Skeletal muscle cell (primary cell): ENCODE measurements at places on chromosomes 7 and 10.
A peak's percentile ranks its signal among the peaks of the same experiment; 100 is the strongest.

- DNase-seq, result no peak
These were observed 13.1 kb downstream of the PIP4K2A start for GRCh38 chr10:22701132-22701826.

DNA sequence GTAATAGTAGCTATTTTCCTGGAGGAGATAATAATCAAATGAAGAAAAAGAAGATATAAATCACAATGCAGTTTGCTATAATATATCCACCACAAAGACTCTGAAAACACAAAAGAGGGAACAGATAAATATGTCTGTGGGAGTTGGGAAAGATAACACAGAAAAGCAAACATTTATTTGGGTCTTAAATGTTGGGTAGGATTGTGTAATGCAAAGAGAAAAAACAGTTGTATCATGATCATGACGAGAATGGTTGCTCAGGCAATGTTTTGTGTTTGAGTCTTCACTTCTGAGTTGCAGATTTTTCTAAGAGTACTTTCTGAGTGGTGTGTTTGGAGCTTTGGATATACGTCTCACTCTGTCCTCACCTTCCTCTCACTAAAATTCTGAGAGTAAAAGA is 437.5 kb downstream of the TFEC start:
- no peak for DNase-seq

DNA sequence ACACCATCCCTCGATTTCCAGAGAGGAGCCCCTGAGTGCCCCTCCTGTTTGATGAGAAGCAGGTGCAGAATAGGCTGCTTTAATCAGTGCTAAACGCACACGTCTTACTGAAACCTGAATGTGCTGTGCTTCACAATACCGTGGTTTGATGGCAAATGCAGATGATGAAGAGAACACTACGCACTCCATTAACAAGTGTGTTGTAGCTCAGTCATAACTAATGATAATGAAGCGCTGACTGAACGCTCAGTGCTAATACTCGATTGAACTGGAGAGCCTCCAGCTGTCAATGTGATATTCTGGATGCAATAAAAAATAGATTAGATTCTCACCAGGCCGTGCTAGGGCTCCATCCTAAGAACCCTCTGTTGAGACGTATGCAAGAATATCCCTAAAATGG is 279.7 kb upstream of the PLPP4 start:
- DNase-seq, result no peak

DNA sequence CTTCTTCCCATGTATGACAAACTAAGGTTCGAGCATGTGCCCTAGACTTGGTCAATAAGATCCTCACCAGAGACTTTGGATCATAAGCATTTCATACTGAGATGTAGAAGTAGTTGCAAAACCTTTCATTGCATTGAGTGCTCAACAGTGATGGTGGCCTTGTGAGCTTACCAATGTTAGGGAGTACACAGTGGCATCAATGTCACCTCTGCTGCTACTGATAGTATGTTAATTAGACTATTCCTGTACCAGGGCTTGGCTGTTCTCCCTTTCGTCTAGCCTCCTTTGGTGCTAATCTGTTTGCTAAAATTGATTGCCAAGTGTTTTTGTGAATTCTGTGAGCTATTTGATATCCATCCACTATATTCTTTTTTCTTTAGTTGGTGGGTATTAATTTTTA is 264.5 kb upstream of the SEMA3C start:
- DNase-seq, result no peak

DNA sequence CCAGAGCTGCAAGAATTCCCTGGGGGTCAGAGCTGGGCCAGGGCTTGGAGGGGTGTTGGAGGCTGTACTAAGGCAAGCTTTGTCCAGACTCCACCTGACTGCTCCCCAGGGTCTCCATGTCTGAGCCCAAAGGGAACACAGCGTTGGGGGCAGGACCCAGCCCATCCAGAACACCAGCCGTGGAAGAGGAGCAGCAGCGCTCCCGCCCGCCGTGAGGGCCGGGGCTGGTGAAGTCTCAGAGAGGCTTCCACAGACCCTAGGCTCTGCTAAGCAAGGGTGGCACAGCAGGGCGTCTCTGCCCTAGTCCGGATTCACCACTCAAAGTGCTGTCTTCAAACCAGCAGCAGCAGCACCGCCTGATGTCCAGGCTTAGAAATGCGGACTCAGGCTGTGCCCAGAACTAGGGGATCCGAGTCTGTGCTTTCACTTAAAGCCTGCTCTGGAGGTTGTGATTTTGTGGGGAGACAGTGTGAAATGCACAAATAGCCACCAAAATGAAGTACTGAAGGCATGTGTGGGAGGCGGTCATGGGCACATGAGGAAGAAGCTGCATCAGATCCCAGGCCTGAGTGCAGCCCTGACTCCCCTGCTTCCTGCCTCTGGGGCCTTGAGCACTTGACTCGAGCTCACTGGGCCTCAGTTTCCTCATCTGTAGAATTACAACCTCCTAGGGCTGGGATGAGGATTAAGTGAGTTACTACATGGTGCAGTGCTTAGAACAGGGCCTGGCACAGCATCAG is 16.6 kb upstream of the AQP1 start:
- no peak for DNase-seq

- no peak for DNase-seq
These were observed 75.5 kb downstream of the MACC1 start for GRCh38 chr7:20141666-20142065.

GRCh38 chr10:119189811-119190282 is 11.2 kb upstream of the PRDX3 start:
- no peak for DNase-seq

DNA sequence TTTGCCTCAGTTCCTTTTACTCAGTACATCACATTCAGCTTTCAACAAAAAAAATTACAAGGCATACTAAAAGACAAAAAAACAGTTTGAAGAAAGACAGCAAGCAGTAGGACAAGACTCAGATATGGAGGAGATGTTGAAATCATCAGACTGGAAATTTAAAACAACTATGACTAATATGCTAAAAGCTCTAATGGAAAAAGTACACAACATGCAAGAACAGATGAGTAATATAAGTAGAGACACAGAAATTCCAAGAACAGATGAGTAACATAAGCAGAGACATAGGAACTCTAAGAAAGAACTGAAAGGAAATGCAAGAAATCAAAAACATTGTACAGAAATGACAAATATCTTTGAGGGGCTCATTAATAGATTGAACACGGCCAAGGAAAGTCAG is 402.6 kb downstream of the NEBL start:
- DNase-seq, result peak; percentile 26
